ENCODE measurements at places on chromosomes 7 and 10.

GRCh38 chr10:44827431-44828006 lies 83.6 kb upstream of the TMEM72 start:
- no peak for DNase-seq

DNA sequence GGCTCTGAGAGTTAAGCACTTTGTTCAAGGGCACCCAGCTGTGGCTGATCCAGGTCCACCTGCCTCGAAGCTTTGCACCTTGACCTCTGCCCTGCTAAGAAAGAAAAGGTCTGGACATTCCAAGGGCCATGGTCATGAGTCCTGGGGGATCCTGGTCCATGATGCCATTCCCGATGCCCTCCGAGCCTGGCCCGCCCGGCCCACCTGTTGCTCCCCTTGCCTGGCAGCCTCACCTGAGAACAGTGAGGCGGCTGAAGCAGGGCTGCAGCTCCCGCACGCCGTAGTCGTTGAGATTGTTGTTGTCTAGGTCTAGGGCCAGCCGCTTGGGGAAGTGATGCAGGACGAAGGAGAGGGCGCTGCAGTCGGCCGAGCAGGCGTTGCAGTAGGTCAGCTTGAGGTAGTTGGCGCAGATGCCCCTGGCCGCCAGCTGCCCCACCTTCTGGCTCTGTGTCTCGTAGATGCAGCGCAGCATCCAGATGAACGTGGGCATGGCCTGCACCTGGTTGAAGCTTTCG lies 27.5 kb downstream of the NOD1 start:
- no peak for DNase-seq

DNA sequence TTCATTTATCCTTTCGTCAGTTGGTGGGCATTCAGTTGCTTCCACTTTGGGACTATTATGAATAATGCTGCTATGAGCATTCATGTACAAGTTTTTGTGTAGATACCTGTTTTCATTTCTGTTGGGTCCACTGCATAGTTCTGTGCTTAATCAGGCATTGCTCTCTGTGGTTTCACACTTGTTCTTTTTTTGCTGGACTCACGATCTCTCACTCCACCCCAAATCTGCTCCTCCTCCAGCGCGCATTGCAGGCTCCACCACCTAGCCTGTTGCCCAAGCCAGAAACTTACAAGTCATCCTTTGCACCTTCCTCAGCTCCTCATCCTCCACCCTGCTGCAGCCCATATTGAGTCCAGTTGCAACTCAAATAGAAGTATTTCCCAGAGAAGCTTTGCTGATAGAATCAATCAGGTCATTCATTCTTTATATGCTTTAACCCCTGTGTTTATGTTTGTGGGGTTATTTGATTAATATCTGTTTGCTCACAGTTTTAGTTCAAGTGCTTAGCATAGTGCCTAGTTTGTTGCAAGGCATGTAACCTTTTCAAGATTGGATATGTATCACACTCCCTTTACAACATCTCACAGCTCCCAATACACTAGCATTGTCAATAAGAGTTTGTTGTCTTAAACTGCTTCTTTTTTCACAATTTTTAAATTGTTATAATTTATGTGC lies 16.6 kb upstream of the AFAP1L2 start:
- DNase-seq, result no peak

DNA sequence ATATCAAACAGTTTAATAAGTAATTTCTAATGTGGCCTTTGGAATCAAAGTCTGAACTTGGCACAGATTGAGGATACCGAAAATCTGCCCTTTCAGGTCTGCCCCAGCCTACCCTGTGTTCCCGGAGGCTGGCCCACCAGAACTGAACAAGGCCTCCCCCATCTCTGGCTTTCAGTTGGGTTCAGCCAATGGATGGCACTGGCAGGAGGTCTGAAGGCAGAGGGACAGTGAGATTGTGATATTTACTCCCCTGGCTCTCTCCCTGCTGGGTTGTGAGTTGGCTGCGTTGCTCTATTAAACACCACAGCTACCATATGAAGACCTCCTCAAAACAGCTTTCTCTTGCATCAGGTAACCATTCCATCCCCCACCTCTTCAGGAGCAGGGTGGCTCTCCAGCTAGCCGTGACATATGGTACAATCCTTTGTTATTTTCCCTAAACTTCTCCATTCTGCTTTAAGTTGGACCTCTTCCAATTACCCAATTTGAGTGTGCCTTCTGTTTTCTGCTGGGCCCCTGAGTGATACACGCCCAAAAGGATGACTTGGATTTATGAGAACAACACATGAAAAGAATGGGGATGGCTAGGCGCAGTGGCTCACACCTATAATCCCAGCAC lies 28.1 kb downstream of the DNMBP start:
- no peak for DNase-seq

DNA sequence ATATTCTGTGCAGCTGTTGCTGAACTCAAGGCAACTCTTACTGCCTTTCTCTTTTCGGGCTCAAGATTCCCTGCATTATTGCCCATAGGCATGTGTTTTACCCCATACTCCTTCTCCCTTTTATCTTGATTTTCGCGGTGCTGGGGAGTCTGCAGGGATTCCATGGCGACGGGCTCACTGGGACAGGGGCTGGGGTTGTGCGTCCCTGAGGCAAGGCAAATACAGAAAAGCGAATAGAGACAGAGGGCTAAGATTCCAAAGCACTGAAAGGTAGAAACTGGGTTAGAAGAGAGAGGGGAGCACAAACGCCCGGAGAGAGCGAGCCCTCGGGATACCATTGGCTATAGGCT lies 519 bp upstream of the RPP38 start:
- DNase-seq, result no peak

- DNase-seq, result no peak
Observed at GRCh38 chr10:75596930-75597620, 165.7 kb downstream of the LRMDA start.

- DNase-seq, result no peak
Observed at GRCh38 chr10:114811862-114812261, 9.7 kb upstream of the FHIP2A start.

DNA sequence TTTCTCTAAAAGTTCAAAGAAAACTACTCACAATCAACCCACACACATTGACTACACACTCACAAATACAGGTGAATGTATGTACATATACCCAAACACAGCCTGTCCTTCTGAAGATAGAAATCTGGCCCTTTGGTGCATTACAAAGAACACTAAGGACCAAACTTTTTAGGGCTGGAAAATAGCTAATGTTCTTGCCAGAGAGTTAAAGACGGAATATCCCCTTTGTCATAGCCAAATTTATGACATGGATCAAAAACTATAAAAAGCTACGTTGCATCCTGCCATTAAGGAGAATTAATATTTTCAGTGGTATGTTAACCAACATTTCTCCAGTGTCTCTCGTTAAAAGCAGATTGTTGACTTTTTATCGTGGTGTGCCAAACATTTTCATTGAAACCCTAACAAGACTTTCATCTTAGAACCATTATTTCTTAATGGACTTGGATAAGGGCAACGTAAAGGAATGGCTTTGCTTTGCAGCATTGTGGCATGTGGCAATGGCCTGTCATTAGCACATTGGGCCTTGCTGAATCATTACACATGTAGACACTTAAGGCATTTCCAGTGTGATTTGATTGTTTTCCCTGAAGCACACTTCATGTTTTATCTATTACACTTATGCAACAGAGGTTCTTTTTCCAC lies 150.9 kb upstream of the MEOX2 start:
- DNase-seq, result no peak

DNA sequence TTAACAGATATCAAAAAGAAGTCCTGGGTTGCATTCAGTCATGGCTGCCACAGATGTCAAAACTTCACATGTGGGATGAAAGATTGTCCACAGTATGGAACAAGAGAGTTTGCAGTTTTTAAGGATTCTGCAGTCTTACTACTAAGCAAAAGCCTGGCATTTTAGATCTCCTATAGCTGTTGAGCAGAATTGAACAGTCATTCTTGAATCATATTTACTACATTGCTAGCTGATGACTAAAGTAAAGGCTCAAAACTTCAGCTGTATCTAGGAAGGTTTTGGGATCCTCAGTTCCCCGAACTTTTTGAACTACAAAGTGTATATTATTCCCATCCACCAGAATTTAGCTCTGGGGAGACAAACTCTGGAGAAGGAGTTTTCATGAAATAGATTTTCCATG lies 31.0 kb downstream of the BET1 start:
- DNase-seq, result peak; percentile 64

GRCh38 chr7:158973440-158973839 lies 117.1 kb downstream of the DYNC2I1 start:
- DNase-seq, result no peak

- DNase-seq, result no peak
Observed at GRCh38 chr10:16559236-16559773, 37.6 kb upstream of the C1QL3 start.

- DNase-seq, result no peak
Observed at GRCh38 chr10:71473671-71474599, 77.2 kb downstream of the CDH23 start.

- DNase-seq, result no peak
Observed at GRCh38 chr10:122446668-122447423, 7.6 kb upstream of the ARMS2 start.

DNA sequence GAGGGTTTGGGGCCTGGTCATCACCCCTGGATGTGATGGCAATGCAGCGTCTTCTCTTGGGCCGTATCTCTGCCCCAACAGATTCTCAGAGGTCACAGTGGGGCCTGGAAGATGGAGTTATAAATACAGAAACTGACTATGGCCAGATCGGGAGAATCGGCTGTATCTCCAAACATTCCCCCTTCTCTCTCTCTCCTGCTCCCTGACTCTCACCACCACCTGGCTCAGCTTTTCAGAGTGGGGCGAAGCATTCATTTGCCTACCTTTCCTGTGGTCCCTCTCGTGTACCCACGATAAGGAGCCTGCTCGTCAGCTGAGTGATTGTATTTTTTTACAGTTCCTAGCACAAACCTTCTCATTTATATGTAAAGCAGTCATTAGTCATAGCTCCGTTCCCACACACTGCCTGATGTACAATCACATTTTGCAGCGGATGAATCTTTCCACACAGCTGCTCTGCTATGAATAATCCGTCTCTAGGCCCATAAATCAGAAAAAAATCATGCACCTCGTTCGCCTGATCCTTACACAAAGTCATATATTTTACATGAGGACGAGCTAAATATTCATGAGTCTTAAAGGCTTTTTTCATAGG lies 23.2 kb upstream of the BTRC start:
- DNase-seq, result peak; percentile 58

DNA sequence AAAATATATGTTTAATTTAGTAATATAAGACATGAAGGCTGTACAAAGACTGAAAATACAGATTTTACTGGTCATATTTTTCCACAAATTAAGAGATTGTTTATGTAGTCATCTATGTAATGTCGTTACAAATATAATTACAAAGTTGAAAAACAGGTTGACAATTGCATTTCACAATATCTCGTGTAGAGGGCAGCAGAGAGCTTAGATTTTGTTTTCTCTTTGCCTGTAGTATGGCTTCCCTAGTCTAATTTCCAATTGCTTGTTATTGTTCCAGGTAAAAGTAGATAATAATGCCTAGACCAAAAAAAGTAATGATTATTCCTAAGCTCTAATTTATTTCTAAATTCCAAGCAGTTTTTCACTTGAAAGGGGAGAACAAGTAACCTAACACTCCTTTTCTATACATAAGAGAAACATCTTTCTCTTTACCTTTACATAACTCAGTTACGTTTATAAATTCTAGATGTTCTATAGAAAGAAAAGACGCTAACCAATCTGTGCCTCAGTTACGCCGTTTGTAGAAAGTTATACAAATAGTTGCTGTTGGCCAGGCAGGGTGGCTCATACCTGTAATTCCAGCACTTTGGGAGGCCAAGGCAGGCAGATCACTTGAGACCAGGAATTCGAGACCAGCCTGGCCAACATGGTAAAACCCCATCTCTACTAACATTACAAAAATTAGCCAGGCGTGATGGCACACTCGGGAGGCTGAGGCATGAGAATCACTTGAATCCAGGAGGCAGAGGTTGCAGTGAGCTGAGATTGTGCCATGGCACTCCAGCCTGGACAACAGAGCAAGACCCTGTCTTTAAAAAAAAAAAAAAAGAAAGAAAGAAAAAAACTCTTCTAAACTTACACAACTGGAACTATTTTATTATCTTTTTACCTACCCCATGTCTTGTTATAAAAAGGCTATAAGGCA lies 30.0 kb downstream of the NET1 start:
- peak; percentile 45 for DNase-seq

DNA sequence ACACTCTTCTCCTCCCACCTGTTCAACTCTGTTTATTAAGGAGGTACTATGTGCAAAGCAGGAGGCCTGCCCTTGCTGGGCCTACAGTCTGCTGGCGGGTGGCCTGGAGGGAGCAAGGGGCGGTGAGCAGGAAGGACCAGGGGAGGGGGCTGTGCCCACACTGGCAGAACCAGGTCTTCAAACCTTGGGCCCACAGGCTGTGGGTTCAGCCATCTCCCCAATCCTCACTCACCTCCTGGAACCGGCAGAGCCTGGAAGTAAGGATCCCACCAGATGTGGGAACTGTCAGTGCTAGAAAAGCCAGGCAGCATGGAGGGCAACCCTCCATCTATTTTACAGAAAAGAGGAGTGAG lies 50.8 kb downstream of the CAMK2B start:
- no peak for DNase-seq

GRCh38 chr7:153951316-153951715 lies 100.9 kb upstream of the DPP6 start:
- no peak for DNase-seq

DNA sequence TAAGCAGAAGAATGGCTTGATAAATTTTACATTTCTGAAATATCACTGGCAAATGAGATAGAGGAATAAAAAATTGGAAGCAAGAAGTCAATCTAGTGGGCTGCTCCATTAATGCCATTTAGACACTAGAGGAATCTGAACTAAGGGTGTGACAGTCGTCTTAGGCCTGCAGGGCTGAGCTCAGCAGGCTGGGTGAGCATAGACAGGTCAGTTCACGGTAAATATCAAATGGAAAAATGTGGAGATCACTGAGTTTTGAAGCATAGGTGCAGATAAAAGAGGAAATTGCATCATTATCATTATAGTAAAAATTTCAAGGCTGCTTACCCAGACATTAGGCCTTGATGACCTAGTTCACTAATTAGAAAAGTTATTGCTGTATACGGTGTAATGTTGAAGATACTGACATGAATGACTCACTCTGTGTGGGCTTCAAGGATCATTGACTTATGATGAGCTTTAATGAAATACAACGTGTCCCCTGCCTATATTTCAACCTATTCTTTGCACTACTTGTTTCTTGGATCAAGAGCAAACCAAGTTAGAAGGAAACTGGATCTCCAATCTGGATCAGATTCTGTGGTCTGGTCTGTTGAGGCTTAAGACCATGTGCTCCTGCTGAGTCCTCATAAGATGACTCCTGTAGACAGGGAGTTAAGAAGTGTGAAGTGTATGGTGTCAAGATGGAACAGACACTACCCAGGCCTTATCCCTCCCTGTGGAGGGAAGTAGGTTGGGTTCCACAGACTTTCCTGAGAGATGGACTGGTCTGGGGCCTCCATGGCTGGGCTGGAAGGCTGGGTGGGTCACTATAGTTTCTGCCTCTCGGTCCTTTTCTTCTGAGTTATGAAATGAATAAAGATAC lies 3.6 kb downstream of the OR2F2 start:
- no peak for DNase-seq

- peak; percentile 6 for DNase-seq
Observed at GRCh38 chr10:5976512-5977470, 552 bp downstream of the IL15RA start.

GRCh38 chr10:77332256-77332655 lies 305.4 kb downstream of the KCNMA1 start:
- DNase-seq, result no peak

GRCh38 chr10:5360318-5360915 lies 4.3 kb upstream of the UCN3 start:
- DNase-seq, result no peak

Measured in HFFc6 (cell line).